ENCODE measurements at places on chromosomes 2 and 18.

GRCh38 chr2:108612514-108613183, 78.4 kb downstream of the LIMS1 start:
- DNase-seq = no peak

DNA sequence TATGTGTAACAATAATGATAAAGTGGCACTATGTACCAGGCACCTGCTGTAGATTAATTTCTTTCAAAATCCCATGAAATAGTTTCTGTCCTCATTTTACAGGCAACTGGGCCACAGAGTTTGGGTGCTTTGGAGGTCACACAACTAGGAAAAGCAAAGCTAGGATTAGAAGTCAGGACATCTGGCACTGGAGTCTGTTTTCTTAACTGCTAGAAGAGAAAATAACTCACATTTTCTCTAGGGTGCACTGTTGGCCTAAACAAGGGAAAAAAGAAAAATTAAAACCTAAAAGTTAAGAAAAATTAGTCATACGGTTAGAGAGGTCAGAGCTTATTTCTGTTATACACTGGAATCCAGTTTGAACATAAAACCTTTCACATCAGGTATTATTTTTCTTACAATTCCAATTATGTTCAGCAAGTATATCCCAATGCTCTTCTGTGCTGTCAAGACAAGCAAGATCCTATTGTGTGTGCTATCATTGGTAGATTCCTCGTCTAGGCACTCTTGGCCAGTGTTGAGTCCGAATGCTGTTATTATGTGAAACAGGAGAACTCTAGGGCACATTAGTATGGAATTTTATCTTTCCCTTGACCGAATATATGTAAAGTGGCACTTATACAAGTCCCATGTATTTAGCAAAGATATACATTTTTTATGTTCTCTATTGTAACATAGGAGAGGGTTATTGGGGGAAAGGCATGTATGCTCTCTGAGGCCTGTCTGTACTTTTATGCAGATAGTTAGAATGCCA, 1.5 kb upstream of the OSGEPL1 start:
- no peak for DNase-seq

DNA sequence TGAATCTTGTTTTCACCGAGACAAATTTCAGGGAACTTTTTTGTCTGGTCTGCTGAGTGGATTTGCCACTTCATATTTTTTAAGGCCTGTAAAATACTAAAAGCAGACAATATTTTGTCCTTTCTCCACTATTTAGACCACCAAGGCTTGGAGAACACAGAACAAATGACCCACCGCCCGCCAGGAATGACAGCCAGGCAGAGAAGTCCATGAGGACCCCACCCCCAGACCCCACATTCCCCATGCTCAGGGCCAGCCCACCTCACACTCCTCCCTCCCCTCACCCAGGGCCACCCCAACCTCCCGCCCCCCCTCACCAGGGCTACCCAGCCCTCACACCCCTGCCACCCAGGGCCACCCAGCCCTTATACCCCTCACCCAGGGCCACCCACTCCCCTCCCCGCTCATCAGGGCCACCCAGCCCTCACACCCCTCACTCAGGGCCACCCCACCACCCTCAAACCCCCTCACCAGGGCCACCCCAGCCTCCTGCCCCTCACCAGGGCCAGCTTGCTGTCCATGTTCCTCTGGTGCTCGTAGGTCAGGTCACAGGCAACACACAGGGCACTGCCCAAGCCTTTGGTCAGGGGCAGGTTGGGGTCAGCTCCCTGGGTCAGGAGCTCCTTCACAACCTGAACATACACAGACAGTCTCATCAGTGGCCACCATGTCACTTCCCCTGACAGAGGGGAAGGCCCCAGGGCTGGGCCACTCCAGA, 50.6 kb downstream of the ANKMY1 start:
- no peak for DNase-seq

DNA sequence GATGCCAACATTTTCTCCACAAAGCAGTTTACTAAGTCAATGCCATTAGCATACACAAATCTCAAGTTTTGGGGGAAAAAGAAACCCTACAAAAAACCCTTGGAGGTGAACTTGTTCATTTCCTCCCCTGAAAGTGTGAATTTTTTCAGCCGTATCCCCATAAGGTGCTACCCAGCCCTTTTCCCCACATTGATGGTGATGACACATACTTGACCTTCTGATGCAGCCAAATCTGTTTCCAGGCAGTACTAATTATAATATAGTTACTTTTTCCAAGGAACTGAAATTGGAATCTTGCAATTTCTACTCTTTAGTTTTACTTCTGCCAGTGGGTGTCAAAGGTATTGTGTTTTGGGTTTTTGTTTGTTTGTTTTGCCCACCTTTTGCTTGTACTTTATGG, 474.5 kb downstream of the TGIF1 start:
- DNase-seq = no peak

DNA sequence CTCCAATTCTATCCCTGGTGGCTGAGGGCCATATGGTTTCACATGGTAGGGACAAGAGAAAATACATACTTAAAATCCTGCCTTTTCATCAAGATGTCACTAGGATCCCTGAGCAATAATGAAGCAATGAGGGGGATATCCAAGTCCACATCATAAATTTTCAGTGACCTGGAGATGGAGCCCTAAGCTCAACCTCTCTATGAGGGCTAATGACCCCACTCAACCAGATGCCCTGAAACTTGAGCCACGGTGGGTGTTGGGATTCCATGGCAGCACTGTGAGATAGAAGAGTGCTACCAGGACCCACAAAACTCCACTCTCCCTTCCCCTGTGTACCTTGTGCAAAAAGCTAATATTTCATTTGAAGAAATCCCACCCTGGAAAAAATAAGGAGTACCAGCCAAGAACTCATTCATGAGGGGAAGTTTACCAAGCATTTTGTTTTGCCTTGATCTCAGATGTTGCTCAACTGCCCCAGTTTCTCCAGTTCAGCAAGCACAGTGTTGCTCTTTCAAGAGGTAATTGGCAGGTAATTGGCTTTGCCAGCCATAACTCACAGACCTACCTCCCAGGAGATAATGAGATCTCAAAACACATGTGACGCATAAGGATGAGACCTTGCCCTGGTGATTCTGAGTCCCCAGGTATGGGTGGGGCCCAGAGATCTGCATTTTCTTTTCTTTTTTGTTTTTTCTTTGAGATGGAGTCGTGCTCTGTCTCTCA, 51.0 kb upstream of the TTC39C start:
- no peak for DNase-seq

GRCh38 chr2:175203621-175204496, 22.3 kb upstream of the ATP5MC3 start:
- peak; percentile 53 for DNase-seq

- DNase-seq = no peak
Measured at GRCh38 chr2:15693382-15693781, 101.7 kb downstream of the DDX1 start.

DNA sequence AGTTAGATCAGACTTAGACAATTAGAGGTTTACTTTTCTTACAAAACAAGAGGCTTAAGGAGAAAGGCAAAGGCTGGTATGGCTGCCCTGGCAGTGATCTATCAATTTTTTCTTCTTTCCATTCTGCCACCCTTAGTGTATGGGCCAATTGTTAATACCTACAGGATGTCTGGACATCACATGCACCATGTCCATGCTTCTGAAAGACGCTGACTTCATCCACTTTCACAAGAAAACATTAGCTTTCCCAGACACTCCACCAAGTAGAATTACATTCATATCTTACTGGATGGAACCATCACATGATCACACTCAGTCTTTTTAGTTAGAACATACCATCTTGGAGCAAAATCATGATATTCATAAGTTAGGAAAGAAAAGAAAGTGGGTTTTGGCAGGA, 120.9 kb downstream of the ARHGAP28 start:
- no peak for DNase-seq

GRCh38 chr2:157466764-157467163, 22.9 kb upstream of the CYTIP start:
- no peak for DNase-seq

DNA sequence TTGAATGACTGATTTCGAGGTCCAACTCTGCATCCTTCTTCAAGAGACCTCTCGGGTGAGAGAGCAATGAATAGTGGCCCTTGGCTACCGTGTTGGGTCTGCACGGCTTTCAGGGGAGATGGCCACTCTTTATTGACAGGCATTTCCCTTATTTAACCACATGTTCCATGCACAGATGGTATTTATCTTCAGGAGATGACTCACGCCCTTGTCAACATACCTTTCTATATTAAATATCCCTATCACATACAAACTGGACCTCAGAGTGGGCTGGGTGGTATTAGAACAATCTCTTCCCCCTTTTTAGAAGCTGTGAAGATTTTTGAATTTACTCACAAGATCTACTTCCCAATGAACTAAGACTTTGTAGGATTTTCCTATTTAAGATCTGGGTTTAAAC, 109.6 kb upstream of the CDC42EP3 start:
- DNase-seq = no peak

GRCh38 chr2:240200230-240201051, 60.0 kb upstream of the OTOS start:
- no peak for DNase-seq

GRCh38 chr2:36097022-36097421, 258.6 kb upstream of the CRIM1 start:
- no peak for DNase-seq

DNA sequence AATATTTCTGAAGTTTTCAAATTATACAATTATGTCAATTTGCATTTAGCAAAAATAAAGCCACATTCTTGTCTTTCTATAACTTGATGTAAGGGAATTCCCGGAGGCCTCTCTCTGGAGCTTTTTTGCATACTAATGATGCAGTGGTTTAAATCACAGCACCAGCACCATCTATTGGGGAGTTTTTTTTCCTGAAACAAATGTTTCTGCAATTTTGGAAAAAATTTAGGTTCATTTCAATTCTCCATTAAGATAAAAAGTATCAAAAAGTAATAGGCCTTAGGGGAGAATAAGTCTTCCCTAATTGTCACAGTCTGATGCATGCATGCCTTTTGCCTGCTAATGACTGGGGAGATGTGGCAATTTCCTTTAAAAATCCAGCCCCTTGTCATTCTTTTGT, 13.5 kb downstream of the CBLN2 start:
- DNase-seq = no peak

DNA sequence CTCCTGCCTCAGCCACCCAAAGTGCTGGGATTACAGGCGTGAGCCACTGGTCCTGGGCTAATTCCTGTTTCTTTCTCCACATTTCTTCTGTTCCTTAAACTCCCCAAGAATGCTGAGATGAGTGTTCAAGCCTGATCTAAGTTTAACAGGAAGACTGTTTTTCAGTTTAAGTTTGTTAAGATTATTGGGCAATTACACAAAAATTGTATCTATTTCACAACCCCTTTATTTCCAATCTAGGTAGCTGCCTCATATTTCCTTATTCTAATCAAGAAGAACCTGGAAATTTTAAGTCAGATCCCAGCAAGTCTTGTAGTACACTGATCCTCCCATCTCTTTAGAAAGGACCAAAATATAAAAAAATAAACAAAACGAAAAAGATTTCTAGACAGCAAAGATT, 11.7 kb downstream of the SFT2D3 start:
- DNase-seq = no peak

- no peak for DNase-seq
Measured at GRCh38 chr2:225797394-225797793, 397.9 kb downstream of the NYAP2 start.

- no peak for DNase-seq
Measured at GRCh38 chr18:48550101-48550729, 11.4 kb downstream of the CTIF start.

- DNase-seq = no peak
Measured at GRCh38 chr2:241558532-241559322, at the start of gene BOK. Gene BOK, plus strand, starts transcription at chr2:241558745. Its CDS starts 739 bp downstream, at chr2:241559484.

GRCh38 chr2:223243233-223243632, 191.2 kb downstream of the KCNE4 start:
- DNase-seq = no peak

- no peak for DNase-seq
Measured at GRCh38 chr2:196420143-196420542, 219.4 kb upstream of the CCDC150 start.

DNA sequence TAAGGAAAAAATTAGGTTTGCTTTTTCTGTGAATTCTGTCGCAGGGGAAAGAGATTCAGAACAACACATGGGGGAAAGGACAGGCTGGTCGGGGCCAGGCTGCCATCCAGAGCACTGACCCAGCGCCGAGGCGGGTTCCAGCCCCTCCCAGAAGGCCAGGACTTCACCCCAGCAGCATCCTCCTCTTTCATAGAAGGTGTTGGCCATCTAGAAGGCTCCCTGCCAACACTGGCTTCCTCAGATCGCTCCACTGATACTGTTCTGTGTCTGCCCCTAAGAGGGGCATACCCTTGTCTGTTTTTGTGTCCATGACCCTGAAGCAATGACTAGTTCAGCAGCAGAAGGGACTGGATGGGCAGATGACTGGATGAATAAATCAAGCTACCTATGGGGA, 144.5 kb downstream of the HDAC4 start:
- DNase-seq = no peak

GRCh38 chr2:71417300-71418202, 35.8 kb upstream of the DYSF start:
- DNase-seq = no peak

GRCh38 chr2:30653847-30654246, 153.4 kb downstream of the CAPN13 start:
- no peak for DNase-seq

GRCh38 chr18:43139288-43139946, 23.9 kb upstream of the RIT2 start:
- no peak for DNase-seq

DNA sequence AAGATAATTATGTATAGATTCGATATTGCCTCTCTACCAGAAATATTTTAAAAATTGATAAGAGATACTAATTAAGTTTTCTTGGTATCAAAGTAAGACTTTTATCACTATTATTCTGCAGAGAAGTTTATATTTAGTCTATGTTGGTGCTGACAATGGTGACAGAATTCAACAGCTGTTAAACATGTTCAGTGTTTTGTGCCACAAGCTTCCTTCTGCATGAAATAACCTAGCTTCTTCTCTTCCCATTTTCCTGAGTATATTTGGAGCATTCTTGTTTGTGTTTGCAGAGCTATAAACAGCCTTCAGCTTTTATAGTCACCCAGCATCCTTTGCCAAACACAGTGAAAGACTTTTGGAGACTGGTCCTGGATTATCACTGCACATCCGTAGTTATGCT, 229.2 kb upstream of the RAB12 start:
- no peak for DNase-seq

DNA sequence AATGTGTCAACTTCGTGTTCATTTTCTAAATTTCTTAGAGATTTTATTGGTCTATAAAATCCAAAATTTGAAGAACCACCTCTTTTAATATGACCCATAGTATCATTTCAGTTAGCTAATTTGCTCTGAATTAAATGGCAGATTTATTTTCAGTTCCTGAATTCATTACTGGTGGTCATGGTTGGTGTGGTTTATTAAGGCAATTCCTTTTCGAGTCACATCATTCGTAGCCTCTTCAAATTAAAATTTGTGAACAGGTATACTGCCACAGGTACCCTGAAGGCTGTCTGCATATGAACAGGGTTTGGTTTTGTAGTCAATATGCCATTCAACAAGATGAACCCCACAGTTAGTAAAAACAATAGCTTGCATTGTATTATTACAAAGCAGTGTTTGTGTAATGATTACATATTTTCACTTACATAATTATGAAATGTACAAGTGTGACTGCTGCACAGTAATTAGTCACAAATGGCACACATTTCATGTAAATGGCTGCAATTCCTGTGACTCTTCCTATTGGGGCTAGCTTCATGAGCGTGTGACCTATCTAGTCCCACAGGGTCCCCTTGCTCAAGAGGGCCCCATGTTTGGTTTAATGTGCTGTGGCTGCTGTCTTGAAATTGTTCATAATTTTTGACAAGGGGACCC, 48.9 kb downstream of the CDC42EP3 start:
- no peak for DNase-seq

- no peak for DNase-seq
Measured at GRCh38 chr2:141393214-141393545, 737.6 kb downstream of the LRP1B start.

GRCh38 chr2:60880643-60881046, 729 bp upstream of the REL start:
- no peak for DNase-seq

All from NCI-H2081 treated with DMSO at 0.1 percent for 48 hours (cell line).